ENCODE measurements at places on chromosomes 5 and 9. TPM values are rescaled to one million over a fixed set of nuclear protein-coding genes. Genes with fewer than 3 reads are reported as not detected.

OR1Q1 gene
- total RNA-seq, result not detected

NUTM2G gene
- not detected for total RNA-seq

DNA sequence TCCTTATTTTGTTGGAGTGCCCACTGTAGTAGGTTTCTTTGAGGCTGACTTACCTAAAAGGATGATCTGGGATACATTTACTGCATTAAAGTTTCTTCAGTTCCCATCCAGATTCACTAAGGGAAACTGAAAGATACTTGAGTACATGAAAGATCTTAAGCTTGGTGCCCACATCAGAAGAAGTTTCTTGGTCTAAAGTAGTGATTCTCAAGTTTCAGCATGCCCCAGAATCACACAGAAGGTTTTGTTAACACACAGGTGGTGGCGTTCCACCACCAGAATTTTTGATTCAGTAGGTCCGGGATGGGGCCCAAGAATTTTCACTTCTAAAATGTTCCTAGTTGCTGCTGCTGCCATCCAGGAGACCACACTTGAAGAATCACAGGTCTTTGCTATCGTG, 171.0 kb downstream of the ZNF462 start:
- DNase-seq, result no peak

STK32A gene
- total RNA-seq, result under 0.01 TPM

PCDHGA9 gene
- total RNA-seq, result 3.9 TPM

GRCh38 chr9:135886147-135886981, 21.0 kb downstream of the CAMSAP1 start:
- DNase-seq, result no peak

DNA sequence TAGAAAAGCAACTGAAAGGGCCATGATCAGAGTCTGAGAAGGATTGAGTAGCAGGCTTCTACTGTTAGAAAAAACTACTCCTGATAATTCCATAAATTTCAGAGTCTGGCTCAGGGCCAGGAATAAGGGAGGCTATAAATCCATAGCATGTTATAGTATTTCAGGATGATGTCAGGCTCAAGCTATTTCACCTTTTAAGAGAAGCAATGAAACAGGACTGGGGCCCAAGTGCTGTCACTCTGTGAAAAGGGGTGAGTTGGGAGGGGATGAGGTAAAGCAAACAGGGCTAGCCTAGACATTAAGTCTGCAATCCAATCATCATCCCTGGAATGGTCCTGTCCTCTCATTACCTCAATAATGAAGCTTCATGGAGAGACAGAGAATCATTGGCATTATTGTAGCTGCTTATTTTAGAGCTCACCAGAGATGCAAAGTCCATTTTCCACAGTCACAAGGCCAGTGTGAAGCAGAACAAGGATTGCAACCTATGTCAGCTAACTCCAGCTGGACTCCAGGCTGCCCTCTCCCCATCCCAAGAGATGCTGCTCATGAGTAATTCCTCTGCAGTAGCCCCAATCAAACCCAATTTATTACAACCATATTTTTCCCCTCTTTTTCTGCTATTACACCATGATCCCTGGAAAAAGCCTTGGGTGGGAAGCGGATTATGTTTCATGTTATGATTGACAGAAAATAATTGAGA, 56.0 kb downstream of the PAPPA start:
- DNase-seq, result no peak

DNA sequence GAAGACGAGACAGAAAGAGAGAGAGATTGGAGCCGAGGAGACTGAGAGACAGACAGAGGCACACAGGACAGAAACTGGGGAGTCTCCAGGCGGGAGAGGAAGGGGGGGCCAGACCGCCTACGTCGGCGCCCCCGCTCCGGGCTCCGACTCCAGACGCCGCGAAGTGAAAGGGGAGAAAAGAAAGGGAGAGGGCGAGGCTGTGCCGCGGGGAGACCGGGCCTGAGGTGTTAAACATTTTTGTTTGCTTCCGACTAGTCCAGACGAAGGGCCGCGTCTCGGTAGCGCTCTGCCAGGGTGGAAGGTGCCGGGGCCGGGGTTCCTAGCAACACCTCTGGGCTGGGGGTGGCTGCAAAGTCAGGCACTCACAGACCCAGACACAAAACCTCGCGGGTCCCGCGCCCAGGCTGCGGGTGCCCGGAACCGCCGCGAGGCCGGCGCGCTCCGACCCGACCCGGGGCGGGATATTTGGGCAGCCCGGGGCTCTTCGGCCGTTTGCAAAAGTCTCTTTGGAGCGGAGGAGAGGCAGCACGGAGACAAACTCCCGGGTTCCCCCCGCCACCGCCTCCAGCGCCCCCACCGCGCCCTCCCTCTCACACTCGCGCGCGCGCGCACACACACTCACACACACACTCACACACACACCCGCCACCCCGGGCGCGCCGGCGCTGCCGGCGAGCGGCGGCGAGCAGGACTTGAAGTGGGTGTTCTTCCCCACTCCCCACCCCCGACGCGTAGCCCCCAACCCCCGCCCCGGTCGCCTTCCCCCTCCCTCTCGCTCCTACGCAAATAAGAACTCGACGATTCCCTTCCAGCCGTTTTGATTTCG, 626 bp upstream of the FST start:
- DNase-seq, result peak; percentile 73

DNA sequence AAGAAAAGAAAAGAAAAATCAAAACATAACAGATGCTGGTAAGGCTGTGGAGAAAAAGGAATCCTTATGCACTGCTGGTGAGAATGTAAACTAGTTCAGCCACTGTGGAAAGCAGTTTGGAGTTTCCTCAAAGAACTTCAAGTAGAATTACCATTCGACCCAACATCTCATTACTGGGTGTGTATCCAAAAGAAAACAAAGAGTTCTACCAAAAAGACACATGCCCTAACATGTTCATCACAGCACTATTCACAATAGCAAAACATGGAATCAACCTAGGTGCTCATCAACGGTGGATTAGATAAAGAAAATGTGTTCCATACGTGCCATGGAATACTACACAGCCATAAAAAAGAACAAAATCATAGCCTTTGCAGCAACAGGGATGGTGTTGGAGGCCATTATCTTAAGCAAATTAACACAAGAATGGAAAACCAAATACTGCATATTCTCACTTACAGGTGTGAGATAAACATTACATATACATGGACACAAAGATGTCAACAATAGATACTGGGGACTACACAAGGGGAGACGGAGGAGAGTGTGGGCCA, 63.4 kb downstream of the PDE6A start:
- no peak for DNase-seq

ZNF618 gene
- total RNA-seq, result 8.2 TPM

SHISAL2B gene
- not detected for total RNA-seq

DNA sequence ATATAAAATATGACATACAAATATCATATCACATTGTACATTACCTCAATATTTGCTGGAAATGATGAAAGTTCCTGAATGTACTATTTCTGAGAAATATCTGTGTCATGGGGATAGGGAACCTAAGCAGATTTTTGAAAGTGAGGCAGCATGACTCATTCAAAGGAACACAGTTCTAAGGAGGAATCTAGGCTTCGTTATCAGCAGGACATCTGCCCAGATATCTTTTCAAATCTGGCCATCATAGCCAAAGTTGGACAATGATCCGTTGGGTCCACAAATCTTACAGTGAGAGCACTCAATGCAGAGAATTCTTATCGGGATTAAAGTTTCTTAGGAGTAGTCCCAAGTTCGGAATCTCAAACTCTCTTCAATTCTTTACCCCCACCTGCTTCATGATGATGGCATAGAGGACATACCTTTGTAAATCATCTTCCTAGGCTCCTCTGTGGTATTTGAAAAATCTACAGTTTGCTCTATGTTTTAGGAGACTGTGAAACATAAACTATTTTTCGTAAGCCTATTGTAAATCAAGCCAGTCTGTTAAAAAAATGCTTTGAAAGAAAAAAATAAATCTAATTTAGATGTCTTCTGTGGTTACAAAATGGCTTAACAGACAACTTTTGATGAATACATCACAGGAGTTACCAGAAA, 29.4 kb upstream of the ALDH1A1 start:
- no peak for DNase-seq

DNA sequence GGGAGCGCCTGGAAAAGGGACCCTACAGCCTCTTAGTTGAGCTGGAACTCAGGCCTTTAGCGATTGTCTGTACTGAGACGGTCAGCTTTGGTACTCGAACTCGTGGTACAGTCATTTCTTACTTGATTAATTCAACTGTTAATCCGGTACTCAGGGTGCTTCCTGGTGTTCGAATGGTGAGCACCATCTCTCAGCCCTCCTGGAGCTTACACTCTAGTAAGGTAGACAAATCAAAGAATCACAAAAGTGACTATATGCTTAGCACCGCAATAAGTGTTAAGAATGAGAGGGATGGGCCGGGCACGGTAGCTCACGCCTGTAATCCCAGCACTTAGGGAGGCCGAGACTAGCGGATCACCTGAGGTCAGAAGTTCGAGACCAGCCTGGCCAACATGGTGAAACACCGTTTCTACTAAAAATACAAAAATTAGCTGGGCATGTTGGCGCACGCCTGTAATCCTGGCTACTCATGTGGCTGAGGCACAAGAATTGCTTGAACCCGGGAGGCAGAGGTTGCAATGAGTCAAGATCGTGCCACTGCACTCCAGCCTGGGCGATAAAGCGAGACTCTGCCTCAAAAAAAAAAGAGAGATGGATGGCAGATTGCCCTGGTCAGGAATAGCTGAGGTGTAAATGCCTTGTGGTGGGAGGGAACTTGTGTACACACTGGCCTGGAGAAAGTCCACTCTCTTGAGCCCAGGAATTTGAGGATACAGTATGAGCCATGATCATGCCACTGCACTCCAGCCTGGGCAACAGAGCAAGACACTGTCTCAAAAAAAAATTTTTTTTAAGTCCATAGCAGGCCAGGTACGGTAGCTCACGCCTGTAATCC, 981 bp downstream of the TCOF1 start:
- peak; percentile 9 for DNase-seq

DNA sequence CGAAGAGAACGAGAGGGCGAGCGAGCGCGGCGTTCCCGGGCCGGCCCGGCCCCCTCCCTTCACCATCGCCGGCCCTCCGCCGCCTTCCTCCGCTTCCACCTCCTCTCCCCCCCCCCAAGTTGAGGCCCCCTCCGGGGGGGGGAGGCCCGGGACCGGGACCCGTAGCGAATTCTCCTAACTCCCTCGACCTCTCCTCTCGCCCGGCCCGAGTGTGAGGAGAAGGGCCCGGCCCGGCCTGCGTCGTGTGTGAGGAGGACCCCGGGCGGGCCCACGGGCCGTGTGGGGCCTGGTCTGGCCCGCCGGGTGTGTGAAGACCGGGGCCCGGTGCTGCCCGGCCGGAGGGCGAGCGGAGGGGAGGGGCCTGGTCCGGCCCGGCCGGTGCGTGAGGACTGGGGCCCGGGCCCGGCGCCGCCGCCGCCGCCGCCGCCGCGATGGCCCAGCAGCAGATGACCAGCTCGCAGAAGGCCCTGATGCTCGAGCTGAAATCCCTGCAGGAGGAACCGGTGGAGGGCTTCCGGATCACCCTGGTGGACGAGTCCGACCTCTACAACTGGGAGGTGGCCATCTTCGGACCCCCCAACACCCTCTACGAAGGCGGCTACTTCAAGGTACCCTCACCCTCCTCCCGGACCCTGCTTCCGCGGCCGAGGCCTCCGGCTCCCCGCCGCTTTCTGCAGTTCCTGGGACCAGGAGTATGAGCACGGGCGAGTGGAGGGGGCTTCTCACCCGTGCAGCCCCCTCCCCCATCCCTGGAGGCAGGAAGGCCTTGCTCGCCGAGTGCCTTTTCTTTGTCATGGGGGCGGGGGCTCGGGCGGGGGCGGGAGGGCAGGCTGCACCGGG, 587 bp downstream of the UBE2R2 start:
- DNase-seq, result peak; percentile 70

- DNase-seq, result no peak
Observed at GRCh38 chr9:113522858-113523257, 59.3 kb downstream of the RGS3 start.

RAB24 gene
- total RNA-seq, result 18.5 TPM

SPAG8 gene
- 0.72 TPM for total RNA-seq

- peak; percentile 93 for DNase-seq
Observed at GRCh38 chr5:65480306-65480865, 1.3 kb downstream of the ADAMTS6 start.

TMED7 gene
- total RNA-seq, result 173 TPM

PTBP3 gene
- 17.5 TPM for total RNA-seq

DNA sequence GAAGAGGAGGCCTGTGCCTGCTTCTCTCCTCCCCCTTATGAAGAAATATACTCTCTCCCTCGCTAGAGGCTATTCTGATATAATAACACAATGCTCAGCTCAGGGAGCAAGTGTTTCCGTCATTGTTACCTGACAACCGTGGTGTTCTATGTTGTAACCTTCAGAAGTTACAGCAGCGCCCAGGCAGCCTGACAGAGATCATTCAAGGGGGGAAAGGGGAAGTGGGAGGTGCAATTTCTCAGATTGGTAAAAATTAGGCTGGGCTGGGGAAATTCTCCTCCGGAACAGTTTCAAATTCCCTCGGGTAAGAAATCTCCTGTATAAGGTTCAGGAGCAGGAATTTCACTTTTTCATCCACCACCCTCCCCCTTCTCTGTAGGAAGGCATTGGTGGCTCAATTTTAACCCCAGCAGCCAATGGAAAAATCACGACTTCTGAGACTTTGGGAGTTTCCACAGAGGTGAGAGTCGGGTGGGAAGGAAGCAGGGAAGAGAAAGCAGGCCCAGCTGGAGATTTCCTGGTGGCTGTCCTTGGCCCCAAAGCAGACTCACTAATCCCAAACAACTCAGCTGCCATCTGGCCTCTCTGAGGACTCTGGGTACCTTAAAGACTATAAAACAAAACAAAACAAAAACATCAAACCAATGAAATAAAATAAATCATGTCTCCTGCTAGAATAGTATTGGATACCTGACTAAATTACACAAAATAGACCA, 1.3 kb downstream of the TMEM174 start:
- DNase-seq, result no peak

DNA sequence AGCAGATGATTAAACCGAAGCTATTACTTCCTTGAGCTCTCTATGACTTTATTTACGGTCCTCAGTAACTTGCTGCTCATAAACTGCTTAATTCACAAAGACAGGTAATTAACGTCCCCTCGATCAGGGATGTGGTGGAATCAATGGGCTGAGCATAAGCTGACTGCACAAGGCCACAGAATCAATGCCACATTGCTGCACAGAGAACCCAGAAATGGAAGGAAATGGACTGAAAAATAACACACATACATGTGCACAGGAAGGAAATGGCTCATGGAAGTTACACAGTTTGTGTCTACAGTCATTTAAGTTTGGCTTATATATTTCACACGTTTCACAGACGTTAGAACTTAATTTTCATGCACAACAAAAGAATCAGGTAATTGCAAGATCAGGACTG, 118.3 kb upstream of the KLF9 start:
- no peak for DNase-seq

Measured in IMR-90 (cell line).